ENCODE measurements at places on chromosomes 3 and 15. TPM values are rescaled to one million over a fixed set of nuclear protein-coding genes. Genes with fewer than 3 reads are reported as not detected.

Gene TNFSF10
- total RNA-seq, result 55.2 TPM

Gene FBXO40
- not detected for total RNA-seq

Gene DCBLD2
- 2.0 TPM for total RNA-seq

- no peak for DNase-seq
These were observed 86.1 kb upstream of the NTRK3 start for GRCh38 chr15:88342666-88343065.

Gene HYKK
- total RNA-seq, result 2.1 TPM

Gene PIERCE2
- not detected for total RNA-seq

Gene TERC
- 20.0 TPM for total RNA-seq

Gene PKM
- total RNA-seq, result 2,323 TPM

DNA sequence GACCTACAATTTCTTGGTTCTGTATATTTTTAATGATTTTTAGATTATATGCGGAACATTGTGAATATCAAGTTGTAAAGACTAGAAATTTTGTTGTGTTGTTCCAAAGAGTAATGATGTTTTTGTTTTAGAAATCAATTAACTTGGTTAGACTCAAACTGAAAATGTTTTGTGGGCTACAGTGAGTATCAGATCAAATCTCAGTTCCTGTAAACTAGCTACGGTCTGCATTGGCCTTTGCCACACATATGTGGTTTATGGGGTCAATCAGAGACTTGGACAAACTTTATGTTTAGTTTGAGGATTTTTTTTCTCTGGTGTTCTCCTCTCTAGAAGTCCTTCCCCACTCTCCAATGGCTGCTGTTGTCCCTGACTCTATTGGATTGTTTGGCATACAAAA, 308.0 kb upstream of the THRB start:
- DNase-seq, result no peak

DNA sequence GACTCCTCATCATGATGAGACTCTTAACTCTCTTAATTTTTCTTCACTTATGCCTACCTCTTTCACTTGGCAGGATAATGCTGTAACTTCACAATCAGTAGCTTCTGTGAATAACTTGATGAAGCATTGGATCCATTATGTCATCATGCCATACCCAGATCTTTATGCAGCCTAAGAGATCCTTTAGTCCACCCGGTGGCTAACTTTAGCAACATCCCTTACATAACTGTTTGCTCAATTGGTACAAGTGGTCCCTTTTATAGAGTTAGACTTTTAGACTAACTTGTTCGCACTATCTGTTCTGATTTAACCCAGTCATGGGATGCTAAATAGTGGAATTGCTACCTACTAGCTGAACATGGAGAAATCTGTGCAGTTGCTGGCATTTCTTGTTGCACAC, 184.5 kb downstream of the USP13 start:
- DNase-seq, result no peak

GRCh38 chr15:49751751-49752150, 130.9 kb downstream of the DTWD1 start:
- DNase-seq, result no peak

Gene NEO1
- 4.7 TPM for total RNA-seq

All from activated naive CD8-positive, alpha-beta T cell treated with anti-CD3 and anti-CD28 coated beads for 36 hours (primary cell).